ENCODE measurements at places on chromosomes 6 and 20. TPM values are rescaled to one million over a fixed set of nuclear protein-coding genes. Genes with fewer than 3 reads are reported as not detected.

- no peak overlapping the region for H3K27ac ChIP-seq
- no peaks in the 10 kb centered on the region for H3K27me3 ChIP-seq
- no peaks in the 10 kb centered on the region for H3K4me1 ChIP-seq
- no peak overlapping the region for H3K4me3 ChIP-seq
These were observed 108.0 kb downstream of the PRND start for GRCh38 chr20:4829514-4830215.

The GABRR1 gene
- not detected for total RNA-seq

DNA sequence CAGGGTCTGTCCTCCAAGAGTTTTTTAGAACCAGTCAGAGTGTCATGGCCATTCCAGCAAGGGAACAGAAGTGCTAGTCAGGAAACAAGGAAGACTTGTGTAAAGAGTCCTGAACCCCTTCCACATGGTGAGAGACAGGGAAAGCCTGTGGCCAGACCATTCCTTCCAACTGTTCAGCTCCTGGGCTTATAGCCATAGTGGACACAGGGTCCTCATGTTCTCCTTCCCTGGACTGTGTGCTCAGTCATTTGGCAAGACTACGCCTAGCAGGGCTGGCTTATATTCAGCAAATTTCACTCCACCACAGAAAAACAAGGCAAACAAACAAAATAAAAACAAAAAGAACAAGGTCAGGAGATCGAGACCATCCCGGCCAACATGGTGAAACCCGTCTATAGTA lies 60.5 kb downstream of the NRN1 start:
- H3K36me3 ChIP-seq = peaks cover 8% of the 10 kb centered on the region
- H3K4me3 ChIP-seq = no peak overlapping the region
- H3K27me3 ChIP-seq = no peaks in the 10 kb centered on the region
- peaks cover 2% of the 10 kb centered on the region for H3K4me1 ChIP-seq

GRCh38 chr6:163646133-163646532 lies 231.6 kb downstream of the QKI start:
- H3K27me3 ChIP-seq = peaks cover 5% of the 10 kb centered on the region
- no peak overlapping the region for H3K4me3 ChIP-seq
- no peaks in the 10 kb centered on the region for H3K36me3 ChIP-seq
- no peak for DNase-seq
- H3K27ac ChIP-seq = no peak overlapping the region
- no peaks in the 10 kb centered on the region for H3K4me1 ChIP-seq

The FOXQ1 gene
- not detected for total RNA-seq

GRCh38 chr6:108118810-108119768 lies 44.5 kb upstream of the OSTM1 start:
- H3K27me3 ChIP-seq = peaks cover 96% of the 10 kb centered on the region
- H3K4me1 ChIP-seq = peaks cover 41% of the 10 kb centered on the region
- peak; percentile 15 for DNase-seq

DNA sequence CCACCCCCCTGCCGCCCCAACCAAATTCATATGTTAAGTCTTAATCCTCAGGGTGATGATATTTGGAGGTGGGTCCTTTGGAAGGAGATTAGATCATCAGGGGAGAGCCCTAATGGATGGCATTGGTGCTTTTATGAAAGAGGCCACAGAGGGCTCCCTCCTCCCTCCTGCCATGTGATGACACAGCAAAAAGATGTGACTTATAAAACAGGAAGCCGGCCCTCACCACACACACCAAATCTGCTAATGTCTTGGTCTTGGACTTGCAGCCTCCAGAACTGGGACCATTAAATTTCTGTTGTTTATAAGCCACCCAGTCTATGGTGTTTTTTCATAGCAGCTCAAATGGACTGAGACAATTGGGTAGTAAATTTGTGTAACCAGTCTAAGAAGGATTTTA lies 176.3 kb downstream of the ADGRG6 start:
- H3K4me3 ChIP-seq = no peak overlapping the region
- H3K27ac ChIP-seq = no peak overlapping the region
- H3K4me1 ChIP-seq = peaks cover 8% of the 10 kb centered on the region
- H3K27me3 ChIP-seq = no peaks in the 10 kb centered on the region
- H3K36me3 ChIP-seq = no peaks in the 10 kb centered on the region

The BPIFB3 gene
- total RNA-seq = not detected

The DDRGK1 gene
- 58.8 TPM for total RNA-seq

The NSFL1C gene
- 94.6 TPM for total RNA-seq

DNA sequence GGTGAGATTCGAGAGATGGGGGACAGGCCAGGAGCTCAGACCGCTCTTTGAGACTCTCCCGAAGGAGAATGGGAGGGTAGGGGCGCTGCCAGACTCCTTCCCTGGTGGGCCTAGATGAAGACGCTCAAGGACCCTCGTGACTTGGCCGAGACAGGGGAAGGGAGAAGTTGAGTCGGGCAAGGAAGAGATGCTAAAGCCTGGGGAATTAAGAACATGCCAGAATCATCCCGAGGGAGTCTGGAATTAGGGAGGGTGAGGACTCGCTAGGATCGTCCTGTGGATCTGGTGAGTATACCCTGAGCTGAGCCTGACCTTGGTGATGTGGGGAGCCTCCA lies 529 bp downstream of the UBE2C start:
- H3K4me1 ChIP-seq = peaks cover 13% of the 10 kb centered on the region
- peak overlapping the region; percentile 90 for H3K27ac ChIP-seq
- peak overlapping the region; percentile 98 for H3K4me3 ChIP-seq
- H3K36me3 ChIP-seq = peaks cover 46% of the 10 kb centered on the region
- no peaks in the 10 kb centered on the region for H3K27me3 ChIP-seq

The OOEP gene
- not detected for total RNA-seq

The LGSN gene
- total RNA-seq = not detected

The CLIC5 gene
- 0.50 TPM for total RNA-seq

DNA sequence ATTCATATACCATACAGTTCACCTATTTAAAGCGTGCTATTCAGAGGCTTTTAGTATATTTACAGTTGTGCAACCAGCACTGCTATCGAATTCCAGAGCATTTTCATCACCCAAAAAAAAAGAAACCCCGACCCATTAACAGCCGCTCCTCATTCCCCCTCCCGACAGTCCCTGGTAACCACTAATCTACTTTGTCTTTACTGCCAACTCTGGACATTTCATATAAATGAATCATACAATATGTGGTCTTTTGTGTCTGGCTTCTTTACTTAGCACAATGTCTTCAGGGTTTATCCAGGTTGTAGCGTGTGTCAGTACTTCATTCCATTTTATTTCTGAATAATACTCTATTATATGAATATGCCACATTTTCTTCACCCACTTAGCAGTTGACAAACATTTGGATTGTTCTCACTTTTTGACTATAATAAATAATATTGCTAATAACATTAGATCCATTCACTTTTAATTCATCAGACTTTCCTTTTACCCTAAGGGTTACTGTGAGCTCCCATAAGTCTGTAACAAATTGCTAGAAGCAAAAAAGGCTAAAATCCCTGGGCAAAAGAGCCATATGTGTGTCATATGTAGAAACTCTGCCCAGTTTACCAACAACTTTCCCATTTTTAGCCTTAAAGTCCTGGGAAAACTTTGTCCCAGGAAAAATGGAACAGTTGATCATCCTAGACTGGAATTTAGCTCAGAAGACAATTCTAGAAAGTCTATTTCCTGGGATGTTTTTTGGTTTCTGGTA lies 23.2 kb upstream of the ROS1 start:
- no peak overlapping the region for H3K27ac ChIP-seq
- no peak for DNase-seq
- H3K27me3 ChIP-seq = peaks cover 46% of the 10 kb centered on the region
- no peak overlapping the region for H3K4me3 ChIP-seq

GRCh38 chr20:62275219-62275618 lies 27.6 kb upstream of the ADRM1 start:
- H3K36me3 ChIP-seq = peaks cover 1% of the 10 kb centered on the region
- H3K27ac ChIP-seq = no peak overlapping the region
- H3K27me3 ChIP-seq = no peaks in the 10 kb centered on the region
- no peak for DNase-seq

The SYCP2 gene
- total RNA-seq = 3.2 TPM

DNA sequence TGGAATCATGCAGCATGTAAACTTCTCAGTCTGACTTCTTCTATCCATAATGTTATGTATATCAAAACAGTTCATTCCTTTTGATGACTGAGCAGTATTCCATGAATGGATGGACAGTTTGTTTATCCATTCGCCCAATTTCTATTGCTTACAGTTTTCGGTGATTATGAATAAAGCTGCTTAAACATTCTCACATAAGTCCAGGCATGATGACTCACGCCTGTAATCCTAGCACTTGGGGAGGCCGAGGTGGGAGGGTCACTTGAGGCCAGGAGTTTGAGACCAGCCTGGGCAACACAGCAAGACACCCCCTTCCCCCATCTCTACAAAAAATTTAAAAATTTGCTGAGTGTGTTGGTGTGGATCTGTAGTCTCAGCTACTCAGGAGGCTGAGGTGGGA lies 22.9 kb upstream of the HMGA1 start:
- no peak overlapping the region for H3K27ac ChIP-seq
- no peak overlapping the region for H3K4me3 ChIP-seq
- H3K4me1 ChIP-seq = no peaks in the 10 kb centered on the region
- no peaks in the 10 kb centered on the region for H3K36me3 ChIP-seq

DNA sequence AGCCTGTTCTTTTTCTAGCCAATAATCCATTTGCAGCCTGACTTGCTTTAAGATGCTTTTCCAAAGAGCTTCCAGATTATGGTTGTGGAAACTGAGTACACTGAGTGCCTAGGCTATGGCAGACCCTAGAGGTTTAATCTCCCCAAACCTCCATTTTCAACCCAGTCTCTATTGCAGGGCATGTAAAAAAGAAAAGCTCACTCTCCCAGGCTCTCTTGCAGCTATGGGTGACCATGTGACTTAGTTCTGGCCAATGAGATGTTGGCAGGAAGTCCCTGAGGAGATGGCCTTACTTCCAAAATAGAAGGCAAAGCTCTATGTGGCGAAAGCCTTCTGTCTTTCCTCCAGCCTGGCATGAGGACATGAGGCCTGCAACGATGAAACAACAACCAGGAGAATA lies 3.8 kb downstream of the PDRG1 start:
- DNase-seq = no peak
- H3K27me3 ChIP-seq = no peaks in the 10 kb centered on the region
- peaks cover 34% of the 10 kb centered on the region for H3K36me3 ChIP-seq
- H3K4me3 ChIP-seq = no peak overlapping the region
- peaks cover 18% of the 10 kb centered on the region for H3K4me1 ChIP-seq

- H3K36me3 ChIP-seq = no peaks in the 10 kb centered on the region
- peaks cover 3% of the 10 kb centered on the region for H3K27me3 ChIP-seq
- H3K4me1 ChIP-seq = no peaks in the 10 kb centered on the region
- no peak overlapping the region for H3K27ac ChIP-seq
These were observed 92.4 kb upstream of the MAFB start for GRCh38 chr20:40781327-40782042.

GRCh38 chr20:44849703-44850102 lies 35.8 kb upstream of the YWHAB start:
- no peaks in the 10 kb centered on the region for H3K36me3 ChIP-seq
- peaks cover 6% of the 10 kb centered on the region for H3K27me3 ChIP-seq
- DNase-seq = no peak
- H3K27ac ChIP-seq = no peak overlapping the region
- H3K4me3 ChIP-seq = no peak overlapping the region

DNA sequence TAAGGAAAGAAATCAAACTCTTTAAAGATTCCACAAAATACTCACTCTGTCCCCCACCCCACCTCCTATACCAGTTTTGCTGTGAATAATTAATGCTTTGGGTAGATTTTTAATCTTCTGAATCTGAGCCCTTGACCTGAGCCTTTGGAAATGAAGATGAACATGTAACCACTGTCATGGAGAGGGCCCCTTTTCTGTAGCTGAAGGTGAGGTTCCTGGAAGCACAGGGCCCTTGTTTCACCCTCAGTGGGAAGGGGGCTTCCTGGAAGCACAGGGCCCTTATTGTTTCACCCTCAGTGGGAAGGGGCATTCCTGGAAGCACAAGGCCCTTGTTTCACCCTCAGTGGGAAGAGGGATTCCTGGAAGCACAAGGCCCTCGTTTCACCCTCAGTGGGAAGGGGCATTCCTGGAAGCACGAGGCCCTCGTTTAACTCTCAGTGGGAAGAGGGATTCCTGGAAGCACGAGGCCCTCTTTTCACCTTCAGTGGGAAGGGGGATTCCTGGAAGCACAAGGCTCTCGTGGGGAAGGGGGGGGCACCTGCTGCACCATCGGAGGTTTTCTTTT lies 75.7 kb downstream of the DACT2 start:
- H3K4me1 ChIP-seq = peaks cover 3% of the 10 kb centered on the region
- peaks cover 3% of the 10 kb centered on the region for H3K27me3 ChIP-seq
- no peak overlapping the region for H3K27ac ChIP-seq
- no peak overlapping the region for H3K4me3 ChIP-seq
- no peaks in the 10 kb centered on the region for H3K36me3 ChIP-seq
- DNase-seq = peak; percentile 9

- peaks cover 63% of the 10 kb centered on the region for H3K4me1 ChIP-seq
- peaks cover 3% of the 10 kb centered on the region for H3K27me3 ChIP-seq
- peak; percentile 61 for DNase-seq
- peak overlapping the region; percentile 99 for H3K27ac ChIP-seq
- peaks cover 87% of the 10 kb centered on the region for H3K36me3 ChIP-seq
These were observed 2.2 kb upstream of the TAP2 start for GRCh38 chr6:32840604-32841246.

- no peak overlapping the region for H3K4me3 ChIP-seq
- H3K4me1 ChIP-seq = no peaks in the 10 kb centered on the region
- no peaks in the 10 kb centered on the region for H3K27me3 ChIP-seq
- H3K36me3 ChIP-seq = no peaks in the 10 kb centered on the region
- no peak overlapping the region for H3K27ac ChIP-seq
These were observed 149.8 kb downstream of the SYCP2 start for GRCh38 chr20:59783641-59784010.

The GSTA2 gene
- total RNA-seq = not detected

The TRIM39 gene
- 26.2 TPM for total RNA-seq

The PPP1R14C gene
- 0.33 TPM for total RNA-seq

- H3K27ac ChIP-seq = no peak overlapping the region
- H3K27me3 ChIP-seq = peaks cover 32% of the 10 kb centered on the region
- DNase-seq = no peak
These were observed 22.9 kb downstream of the TOX2 start for GRCh38 chr20:43937591-43937990.

- peak; percentile 61 for DNase-seq
- peaks cover 18% of the 10 kb centered on the region for H3K36me3 ChIP-seq
- no peaks in the 10 kb centered on the region for H3K27me3 ChIP-seq
These were observed 22.9 kb downstream of the FAM110A start for GRCh38 chr20:856361-856775.

DNA sequence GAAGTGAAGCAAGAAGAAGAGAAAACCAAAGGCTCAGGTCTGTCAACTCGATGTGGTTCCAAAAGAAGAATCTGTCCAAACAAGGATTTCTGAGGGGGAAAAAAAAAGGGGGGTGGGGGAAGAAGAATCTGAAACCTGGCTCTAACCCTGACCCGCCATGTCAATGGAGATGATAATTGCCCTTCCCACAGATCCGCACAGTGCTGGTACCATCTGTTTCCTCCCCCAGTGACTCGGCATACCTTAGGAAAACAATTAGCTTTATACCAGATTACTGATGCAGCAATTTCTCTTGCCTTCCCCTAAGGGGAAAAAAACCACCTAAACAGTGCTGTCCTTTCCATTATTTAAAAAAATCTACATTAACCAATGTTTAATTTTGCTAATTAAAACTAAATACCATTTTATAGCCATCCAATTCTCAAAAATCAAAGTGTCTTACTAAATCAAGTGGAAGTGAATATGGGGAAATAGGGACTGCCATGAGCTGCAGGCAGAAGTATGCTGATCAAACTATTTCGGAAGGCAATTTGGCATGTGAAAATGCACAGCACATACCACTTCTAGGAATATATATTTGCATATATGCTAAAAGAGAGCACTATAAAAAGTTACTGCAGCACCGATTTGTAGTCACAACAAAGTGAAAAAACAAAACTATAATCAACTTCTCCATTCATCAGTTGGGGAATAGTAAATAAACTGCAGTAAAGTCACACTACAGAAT lies 46.8 kb downstream of the MAP7 start:
- no peaks in the 10 kb centered on the region for H3K4me1 ChIP-seq
- no peak overlapping the region for H3K27ac ChIP-seq
- peaks cover 4% of the 10 kb centered on the region for H3K27me3 ChIP-seq
- H3K4me3 ChIP-seq = no peak overlapping the region

The SENP6 gene
- 65.6 TPM for total RNA-seq

The LST1 gene
- total RNA-seq = 29.1 TPM
